MM.1S (cell line): ENCODE measurements at places on chromosomes 3 and 15.

GRCh38 chr3:186990878-186991308 is 60.6 kb downstream of the ST6GAL1 start:
- H3K4me3 ChIP-seq, result no peak overlapping the region
- H3K27ac ChIP-seq, result no peak overlapping the region
- no peaks in the 10 kb centered on the region for H3K36me3 ChIP-seq
- no peak for DNase-seq
- H3K27me3 ChIP-seq, result no peaks in the 10 kb centered on the region

DNA sequence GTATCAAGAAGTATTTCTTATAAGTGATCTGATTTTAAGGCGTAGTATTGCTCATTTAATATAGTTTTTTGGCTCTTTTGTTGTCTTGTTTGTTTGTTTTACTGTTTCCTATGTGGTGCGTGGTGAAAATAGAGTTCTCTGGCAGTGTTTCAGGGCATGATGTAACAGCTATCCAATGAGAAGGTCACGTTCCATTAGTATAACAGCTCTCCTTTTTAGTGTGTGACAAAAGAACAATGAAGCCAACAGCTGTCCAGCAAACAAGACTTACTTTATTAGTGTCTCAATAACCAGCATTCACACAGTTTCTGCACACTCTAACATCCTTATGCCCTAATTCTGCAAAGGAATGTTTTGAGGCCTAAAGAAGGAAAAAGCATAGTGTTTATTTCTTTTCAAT is 127.9 kb downstream of the SLC25A26 start:
- H3K27ac ChIP-seq, result no peak overlapping the region
- H3K27me3 ChIP-seq, result no peaks in the 10 kb centered on the region
- DNase-seq, result no peak
- no peaks in the 10 kb centered on the region for H3K36me3 ChIP-seq
- no peaks in the 10 kb centered on the region for H3K4me1 ChIP-seq
- H3K4me3 ChIP-seq, result no peak overlapping the region

- no peaks in the 10 kb centered on the region for H3K4me1 ChIP-seq
- H3K27ac ChIP-seq, result no peak overlapping the region
- H3K36me3 ChIP-seq, result no peaks in the 10 kb centered on the region
Observed at GRCh38 chr3:157574531-157574930, 71.3 kb upstream of the VEPH1 start.

GRCh38 chr3:10901296-10901945 is 85.4 kb downstream of the SLC6A11 start:
- DNase-seq, result no peak
- no peak overlapping the region for H3K4me3 ChIP-seq
- H3K27ac ChIP-seq, result no peak overlapping the region
- H3K36me3 ChIP-seq, result no peaks in the 10 kb centered on the region

DNA sequence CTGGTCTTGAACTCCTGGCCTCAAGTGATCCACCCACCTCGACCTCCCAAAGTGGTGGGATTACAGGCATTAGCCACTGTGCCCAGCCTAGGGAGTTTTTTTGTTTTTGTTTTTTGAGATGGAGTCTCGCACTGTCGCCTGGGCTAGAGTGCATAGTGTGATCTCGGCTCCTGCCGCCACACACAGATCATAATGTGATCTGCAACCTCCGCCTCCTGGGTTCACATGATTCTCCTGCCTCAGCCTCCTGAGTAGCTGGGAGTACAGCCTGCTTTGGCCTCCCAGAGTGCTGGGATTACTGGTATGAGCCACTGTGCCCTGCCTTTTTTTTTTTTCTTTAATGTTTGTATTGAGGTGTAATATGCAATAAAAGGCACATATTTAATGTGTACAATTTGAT is 78.2 kb downstream of the SMAD3 start:
- no peak overlapping the region for H3K27ac ChIP-seq
- no peak for DNase-seq
- H3K4me3 ChIP-seq, result no peak overlapping the region
- H3K4me1 ChIP-seq, result no peaks in the 10 kb centered on the region
- no peaks in the 10 kb centered on the region for H3K27me3 ChIP-seq

GRCh38 chr15:41930221-41930866 is 36.5 kb upstream of the SPTBN5 start:
- H3K27ac ChIP-seq, result no peak overlapping the region
- H3K27me3 ChIP-seq, result no peaks in the 10 kb centered on the region
- no peak for DNase-seq
- no peaks in the 10 kb centered on the region for H3K36me3 ChIP-seq
- H3K4me3 ChIP-seq, result no peak overlapping the region

DNA sequence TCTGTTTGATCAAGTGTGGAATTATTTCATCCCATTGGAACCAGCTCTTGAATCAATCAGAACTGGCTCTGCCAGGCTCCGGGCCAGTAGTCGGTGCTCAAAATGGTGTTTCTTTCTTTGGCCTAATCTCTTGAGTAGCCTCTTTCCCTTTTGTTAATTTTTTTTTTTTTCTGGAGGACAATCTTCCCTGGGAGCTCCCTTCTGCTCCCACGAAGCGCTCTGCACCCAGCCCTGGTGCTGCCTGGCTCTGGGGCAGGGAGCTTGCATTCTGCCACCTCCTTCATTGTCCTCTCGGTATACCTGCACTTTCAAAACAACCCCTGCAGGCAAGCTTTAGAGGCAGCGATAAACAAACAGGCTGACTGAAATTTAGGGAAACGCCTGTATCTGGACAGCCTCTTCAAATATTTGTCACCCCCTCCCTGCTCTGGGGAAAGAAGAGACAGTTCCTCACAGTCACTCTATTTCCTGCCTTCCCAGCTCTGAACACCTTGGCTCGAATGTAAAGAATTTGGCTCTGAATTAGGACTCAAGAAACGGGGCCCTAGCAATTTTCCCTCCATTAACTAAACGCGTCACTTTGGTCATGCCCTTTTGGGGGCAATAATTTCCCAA is 1.1 kb upstream of the THSD4 start:
- DNase-seq, result no peak
- no peaks in the 10 kb centered on the region for H3K36me3 ChIP-seq
- H3K4me3 ChIP-seq, result no peak overlapping the region

DNA sequence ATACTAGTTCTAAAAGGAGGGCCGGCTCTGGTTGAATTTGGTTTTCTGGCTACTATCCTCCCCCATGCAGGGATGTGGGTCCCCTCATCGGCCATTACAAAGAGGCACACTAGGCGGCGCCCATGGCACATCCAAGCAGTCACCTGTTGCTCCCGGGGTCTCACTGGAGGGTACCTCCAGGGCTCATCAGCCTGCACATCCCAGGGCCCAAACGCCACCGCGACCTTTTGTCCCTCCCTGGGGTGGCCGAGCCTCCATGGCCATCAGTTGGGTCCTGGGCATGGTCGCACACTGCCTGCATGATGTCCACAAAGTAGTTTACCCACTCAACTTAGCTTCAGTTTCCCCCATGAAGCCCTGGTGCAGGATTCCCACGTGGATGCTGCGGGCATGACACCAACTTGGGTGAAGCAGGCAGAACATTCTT is 28.3 kb downstream of the IDH3A start:
- H3K4me1 ChIP-seq, result peaks cover 30% of the 10 kb centered on the region
- no peak for DNase-seq
- H3K4me3 ChIP-seq, result no peak overlapping the region
- no peaks in the 10 kb centered on the region for H3K27me3 ChIP-seq

- H3K27ac ChIP-seq, result no peak overlapping the region
- no peak for DNase-seq
- H3K4me1 ChIP-seq, result no peaks in the 10 kb centered on the region
- no peaks in the 10 kb centered on the region for H3K36me3 ChIP-seq
Observed at GRCh38 chr15:42058791-42059190, 35.6 kb downstream of the PLA2G4D start.

DNA sequence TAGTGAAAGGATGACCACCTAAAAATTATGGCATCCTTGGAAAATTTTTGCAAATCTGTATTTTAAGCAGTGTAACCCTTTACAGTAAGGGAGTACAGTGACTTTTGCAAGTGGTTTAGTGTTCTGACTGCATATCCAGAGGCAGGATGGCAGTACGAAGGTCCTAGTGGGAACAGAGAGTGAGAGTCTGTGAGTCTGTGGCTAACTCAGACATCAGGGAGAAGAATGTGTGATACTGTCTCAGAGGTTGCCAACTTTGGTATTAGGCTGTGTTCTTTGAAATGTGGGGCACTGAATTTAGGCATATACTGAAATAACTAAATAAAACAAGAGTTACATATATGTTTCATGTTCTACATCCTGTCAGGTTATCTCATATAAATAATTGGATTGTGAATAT is 25.7 kb downstream of the PRKCI start:
- no peaks in the 10 kb centered on the region for H3K27me3 ChIP-seq
- no peak for DNase-seq
- no peaks in the 10 kb centered on the region for H3K36me3 ChIP-seq
- no peak overlapping the region for H3K4me3 ChIP-seq
- H3K27ac ChIP-seq, result no peak overlapping the region
- H3K4me1 ChIP-seq, result no peaks in the 10 kb centered on the region

GRCh38 chr3:125062904-125063618 is 7.3 kb upstream of the HEG1 start:
- no peak for DNase-seq
- no peak overlapping the region for H3K27ac ChIP-seq
- no peaks in the 10 kb centered on the region for H3K4me1 ChIP-seq

DNA sequence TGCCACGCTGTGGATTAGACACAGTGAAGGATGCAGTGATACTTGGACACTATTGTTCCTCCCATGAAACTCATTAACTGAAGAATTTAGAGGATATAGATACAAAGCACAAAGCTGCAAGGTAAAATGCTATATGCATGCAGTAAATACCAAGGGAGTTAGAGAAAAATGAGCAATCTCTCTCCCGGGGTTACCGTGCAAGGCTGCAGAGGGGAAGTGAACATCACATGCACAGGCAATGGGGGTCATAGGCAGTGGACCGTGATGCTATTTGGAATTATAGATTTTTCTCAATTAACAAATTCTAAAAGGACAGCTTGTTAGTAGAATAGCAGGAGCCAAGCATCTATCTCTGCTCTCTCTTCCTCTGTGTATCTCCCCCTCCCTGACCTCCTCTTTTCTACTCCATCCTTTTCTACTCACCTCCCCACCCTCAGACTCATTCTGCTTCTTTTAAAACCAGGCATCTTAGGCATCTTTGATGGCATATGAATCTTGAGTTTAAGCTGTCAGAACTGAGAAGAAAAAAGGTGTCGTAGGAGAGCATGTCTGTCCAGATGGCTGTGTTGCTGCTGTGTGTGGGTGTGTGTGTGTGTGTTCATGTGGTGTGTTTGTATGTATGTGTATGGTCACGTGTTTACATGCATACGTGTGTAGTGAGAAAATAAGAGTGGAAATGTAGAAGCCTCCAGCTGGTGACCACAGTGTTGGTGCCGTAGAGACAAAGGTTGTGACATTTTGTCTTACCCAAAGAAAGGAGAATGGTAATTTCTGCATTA is 339.0 kb downstream of the EPHB1 start:
- no peak overlapping the region for H3K4me3 ChIP-seq
- H3K27me3 ChIP-seq, result no peaks in the 10 kb centered on the region
- H3K4me1 ChIP-seq, result no peaks in the 10 kb centered on the region
- H3K27ac ChIP-seq, result no peak overlapping the region
- H3K36me3 ChIP-seq, result no peaks in the 10 kb centered on the region

- peak; percentile 49 for DNase-seq
- H3K4me1 ChIP-seq, result peaks cover 12% of the 10 kb centered on the region; the same call in 1 of the 2 replicates
- no peak overlapping the region for H3K4me3 ChIP-seq
- H3K27ac ChIP-seq, result no peak overlapping the region
- no peaks in the 10 kb centered on the region for H3K36me3 ChIP-seq
Observed at GRCh38 chr15:45611305-45611704, 23.5 kb upstream of the SQOR start.

- no peak for DNase-seq
- no peaks in the 10 kb centered on the region for H3K27me3 ChIP-seq
- H3K4me1 ChIP-seq, result no peaks in the 10 kb centered on the region
- no peaks in the 10 kb centered on the region for H3K36me3 ChIP-seq
- no peak overlapping the region for H3K4me3 ChIP-seq
Observed at GRCh38 chr3:131393051-131393450, 11.5 kb downstream of the NUDT16 start.

GRCh38 chr3:33791477-33792166 is 6.8 kb upstream of the PDCD6IP start:
- H3K27me3 ChIP-seq, result no peaks in the 10 kb centered on the region
- H3K36me3 ChIP-seq, result no peaks in the 10 kb centered on the region
- H3K4me1 ChIP-seq, result no peaks in the 10 kb centered on the region; the same call in 1 of the 2 replicates
- DNase-seq, result no peak
- no peak overlapping the region for H3K4me3 ChIP-seq
- no peak overlapping the region for H3K27ac ChIP-seq

DNA sequence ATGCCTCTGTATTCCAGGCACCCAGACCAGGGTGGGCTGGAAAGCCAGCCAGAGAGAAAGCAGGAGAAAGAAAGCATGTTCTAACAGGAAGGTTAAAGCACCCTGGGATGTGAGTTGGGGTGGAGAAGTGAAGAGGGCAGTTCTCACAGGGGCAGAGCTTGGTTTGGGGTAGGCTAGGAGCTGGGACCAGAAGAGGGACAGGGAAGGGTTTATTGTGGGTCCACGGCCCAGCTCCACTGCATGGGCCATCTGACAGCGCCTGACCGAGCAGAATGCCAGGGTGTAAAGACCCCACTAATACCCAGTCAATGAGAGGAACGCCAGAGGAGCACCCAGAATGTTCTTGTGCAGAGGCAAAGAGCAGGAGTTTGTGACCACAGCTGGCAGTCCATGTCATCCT is 27.1 kb upstream of the MAGEF1 start:
- DNase-seq, result no peak
- no peak overlapping the region for H3K27ac ChIP-seq
- no peaks in the 10 kb centered on the region for H3K4me1 ChIP-seq

DNA sequence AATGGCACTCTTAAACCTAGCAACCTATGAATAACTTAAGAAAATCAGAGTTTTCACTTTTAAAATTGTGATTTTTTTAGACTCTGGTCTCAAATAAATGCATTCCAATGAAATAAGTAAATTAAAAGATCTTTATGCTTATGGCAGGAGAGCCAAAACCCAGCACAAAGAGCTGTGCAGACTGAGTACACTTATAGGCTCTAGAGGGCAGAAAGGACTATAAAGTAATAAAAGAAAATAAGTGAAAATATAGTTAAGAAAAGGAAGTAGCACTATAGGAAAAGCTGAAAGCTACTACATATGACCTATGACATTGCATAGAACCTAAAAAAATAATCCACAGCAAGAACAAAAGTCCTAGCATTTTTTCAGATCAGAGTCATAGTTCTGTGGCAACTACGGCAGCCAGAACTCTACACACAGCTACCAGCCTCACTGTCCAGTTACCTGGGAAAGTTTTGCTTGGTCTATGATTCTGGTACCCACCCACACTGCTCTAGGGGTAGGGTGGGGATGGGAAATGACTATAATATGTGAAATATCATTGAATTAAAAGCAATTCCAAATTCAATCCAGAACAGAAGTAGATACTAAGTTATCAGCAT is 30.5 kb downstream of the CLASP2 start:
- H3K27ac ChIP-seq, result no peak overlapping the region
- no peaks in the 10 kb centered on the region for H3K27me3 ChIP-seq
- no peaks in the 10 kb centered on the region for H3K4me1 ChIP-seq
- DNase-seq, result no peak

- no peaks in the 10 kb centered on the region for H3K27me3 ChIP-seq
- H3K4me1 ChIP-seq, result no peaks in the 10 kb centered on the region
- no peaks in the 10 kb centered on the region for H3K36me3 ChIP-seq
- H3K4me3 ChIP-seq, result no peak overlapping the region
- no peak overlapping the region for H3K27ac ChIP-seq
- no peak for DNase-seq
Observed at GRCh38 chr15:93500155-93500554, 411.1 kb upstream of the RGMA start.

GRCh38 chr3:49295489-49296058 is 18.5 kb upstream of the C3orf62 start:
- H3K27me3 ChIP-seq, result no peaks in the 10 kb centered on the region
- no peak for DNase-seq
- no peak overlapping the region for H3K27ac ChIP-seq
- H3K4me3 ChIP-seq, result no peak overlapping the region
- H3K36me3 ChIP-seq, result peaks cover 6% of the 10 kb centered on the region; the same call in 1 of the 2 replicates
